ENCODE measurements at places on chromosomes 6 and 20.

DNA sequence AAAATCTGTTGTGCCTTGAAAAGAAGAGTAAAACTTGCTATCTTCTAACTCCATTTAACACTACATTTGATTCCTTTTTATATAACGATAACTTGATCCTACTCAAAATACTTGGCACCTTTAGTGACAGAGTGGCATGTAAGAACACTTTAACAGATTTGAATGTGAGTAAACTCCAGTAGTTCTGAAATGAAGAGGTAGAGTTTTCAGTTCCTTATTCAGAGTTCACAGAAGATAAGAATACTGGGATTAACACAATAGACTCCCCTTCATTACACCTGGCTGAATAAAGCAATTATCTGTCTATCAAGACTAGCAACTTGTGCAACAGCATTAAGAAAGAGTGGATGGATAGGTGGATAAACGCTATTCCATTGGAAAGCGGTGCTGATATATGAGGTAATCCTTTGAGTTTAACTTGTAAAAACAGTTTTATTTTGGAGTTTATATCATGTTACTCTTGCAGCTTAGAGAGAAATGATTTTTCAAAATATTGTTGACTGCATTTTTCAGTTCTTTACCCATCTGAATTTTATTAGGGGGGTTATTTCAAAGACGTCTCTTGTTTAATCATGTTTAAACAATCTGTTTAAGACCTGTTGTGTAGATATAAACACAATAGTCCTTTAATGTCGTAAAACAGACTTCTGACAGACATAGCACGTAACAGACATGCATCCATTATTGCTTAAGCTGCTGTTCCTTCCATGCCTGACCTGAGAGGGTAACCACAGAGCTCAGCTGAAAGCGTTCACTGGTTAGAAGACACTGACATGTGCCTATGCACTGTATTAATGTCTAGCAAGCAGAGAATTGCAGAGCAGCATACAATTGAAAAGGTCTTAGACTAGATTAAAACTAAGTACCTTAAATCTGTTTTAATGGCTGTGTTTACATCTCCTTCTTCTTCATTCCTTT is 102.4 kb upstream of the SUPT3H start:
- DNase-seq: no peak

- DNase-seq: no peak
Measured at GRCh38 chr20:37504404-37505096, 16.5 kb upstream of the NNAT start.

- DNase-seq: no peak
Measured at GRCh38 chr6:604579-604978, 52.3 kb downstream of the HUS1B start.

GRCh38 chr6:84348801-84349200 is 121.4 kb upstream of the CEP162 start:
- no peak for DNase-seq

- DNase-seq: no peak
Measured at GRCh38 chr6:68069921-68070710, 565.0 kb upstream of the ADGRB3 start.

GRCh38 chr6:105492706-105493673 is 90.1 kb upstream of the PREP start:
- no peak for DNase-seq

DNA sequence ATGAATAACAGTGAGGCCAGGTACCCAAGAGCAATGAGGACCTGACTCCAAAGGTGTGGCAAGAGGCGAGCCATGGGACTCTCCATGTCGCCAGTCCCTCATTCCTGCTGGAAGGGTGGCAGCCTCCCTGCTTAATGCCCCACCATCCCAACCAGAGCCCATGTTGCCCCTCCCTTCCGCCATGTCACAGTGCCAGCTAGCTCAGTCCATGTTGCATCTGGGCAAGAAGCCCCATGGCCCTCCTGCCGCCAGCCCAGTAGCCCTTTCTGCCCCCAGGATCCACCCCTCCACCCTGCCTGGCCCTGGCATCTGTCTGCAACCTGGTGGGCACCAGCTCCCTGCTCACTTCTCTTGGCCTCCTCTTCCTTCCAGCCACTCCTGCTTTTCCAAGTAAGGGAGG is 6.0 kb upstream of the CPNE5 start:
- no peak for DNase-seq

DNA sequence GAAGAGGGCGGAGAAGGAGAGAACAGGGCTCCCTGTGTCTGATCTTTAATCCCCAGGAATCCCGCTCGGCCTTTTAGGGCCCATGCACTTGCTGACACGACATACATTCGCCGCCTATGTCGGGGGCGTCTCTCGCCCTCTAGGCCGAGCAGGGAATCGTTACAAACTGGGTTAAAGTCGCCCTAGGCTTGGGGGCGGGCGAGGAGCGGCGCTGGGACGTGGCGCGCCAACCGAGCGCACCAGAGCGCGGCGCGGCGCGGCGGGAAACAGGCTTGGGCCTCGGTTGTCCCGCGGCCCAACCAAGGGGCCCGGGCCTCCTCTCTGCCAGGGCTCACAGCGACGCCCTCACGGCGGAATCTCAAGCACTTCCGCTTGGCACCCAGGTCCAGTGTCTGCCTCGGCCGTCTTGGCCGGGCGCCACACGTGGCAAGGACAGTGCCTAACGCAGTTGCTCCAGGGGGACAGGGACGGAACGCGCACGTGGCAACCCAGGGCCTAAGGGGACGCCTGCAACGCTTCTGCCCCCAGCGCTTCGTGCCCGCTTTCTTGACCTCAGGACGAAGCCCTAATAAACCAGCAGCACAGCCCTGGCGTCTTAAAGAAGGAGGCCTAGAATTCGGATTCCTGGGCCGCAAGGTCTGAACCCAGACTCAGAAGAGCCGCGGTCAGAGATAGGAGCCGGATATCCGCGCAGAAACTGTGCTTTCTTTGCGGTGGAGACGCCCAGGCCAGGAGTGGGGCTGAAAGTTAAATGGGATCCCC is 71.5 kb downstream of the NCR2 start:
- DNase-seq: no peak

DNA sequence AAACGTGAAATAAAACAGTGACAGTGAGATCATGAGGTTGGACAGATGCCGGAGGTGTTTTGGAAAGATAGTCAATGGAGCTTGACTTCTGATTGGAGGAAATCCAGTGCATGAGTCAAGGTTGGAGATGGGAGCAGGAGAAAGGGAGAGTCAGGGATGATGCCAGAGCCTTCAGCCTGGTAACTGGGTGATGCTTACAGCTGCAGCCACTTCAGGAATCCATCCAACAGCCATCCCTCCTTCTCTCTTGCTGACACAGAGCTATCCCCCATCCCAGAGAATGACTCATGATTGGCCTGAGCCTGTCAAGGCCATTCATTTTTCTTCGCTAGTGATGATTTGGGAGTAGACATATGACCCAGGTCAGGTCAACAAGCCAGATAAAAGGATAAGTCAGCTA is 112.8 kb downstream of the SAMD5 start:
- DNase-seq: no peak

DNA sequence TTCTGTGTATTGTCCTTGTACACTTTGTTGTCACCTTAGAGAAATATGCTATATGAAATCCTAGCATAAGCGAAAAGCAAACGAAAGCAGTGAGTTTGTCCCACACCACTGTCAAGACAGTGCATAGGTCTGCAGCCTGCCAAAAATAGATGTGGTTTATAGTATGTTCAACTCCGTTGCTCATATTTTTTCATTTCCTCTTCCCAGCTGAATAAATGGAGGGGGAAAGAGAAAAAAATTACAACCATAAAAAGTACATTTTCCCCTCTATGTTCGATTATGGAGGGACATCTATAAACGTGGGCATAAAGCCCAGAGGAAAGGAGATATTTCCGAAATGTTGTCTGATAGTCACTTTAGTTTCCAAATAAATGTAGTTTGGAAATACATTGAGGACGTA is 25.8 kb downstream of the PRL start:
- no peak for DNase-seq

DNA sequence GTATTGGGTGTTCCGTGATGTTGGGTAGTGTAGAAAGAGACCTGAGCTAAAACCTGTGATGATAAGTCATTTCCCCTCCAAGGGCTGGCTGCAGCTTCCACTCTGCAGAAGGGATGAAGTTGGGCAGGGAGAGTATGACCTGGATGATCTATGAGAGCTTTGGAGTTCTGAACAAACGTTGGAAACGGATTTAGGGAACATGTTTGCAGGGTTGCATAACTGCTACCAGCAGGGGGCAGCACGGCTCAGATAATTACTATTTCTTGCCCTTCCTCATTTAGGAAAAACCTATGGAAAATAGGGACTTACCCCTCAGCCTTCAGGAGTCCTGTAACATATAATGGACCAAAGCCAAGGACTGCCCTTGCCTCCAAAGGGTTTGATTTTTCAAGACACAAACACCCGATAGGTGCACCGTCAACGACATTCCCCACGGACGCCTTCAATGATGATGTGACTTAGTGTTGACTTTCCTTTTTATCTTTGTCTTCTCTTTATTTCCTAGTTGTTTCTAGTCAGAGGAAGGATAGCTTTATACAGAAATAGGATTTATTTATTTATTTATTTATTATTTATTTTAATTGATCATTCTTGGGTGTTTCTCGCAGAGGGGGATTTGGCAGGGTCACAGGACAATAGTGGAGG is 164.9 kb upstream of the SASH1 start:
- DNase-seq: peak; percentile 22

DNA sequence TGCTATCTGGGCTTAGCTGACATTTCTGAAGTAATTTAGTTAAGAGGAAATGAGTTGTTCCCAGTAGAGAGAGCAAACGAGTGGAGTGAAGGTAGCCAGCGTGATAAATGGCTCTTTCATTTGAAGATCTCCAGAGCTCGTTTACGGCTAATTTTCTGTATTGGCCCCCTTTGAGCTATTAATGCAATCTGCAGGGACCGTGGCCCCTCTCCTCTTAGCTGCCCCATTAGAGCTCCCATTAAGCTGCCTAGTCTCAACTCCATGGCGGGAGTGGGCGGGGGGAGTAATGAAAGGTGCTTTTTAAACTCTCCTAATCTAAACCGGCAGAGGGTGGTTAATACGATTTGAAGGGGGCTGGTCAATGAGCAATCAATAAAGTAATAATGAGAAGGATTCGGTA is 12.5 kb downstream of the TFAP2B start:
- DNase-seq: no peak

- no peak for DNase-seq
Measured at GRCh38 chr6:43937236-43938177, 167.5 kb downstream of the VEGFA start.

DNA sequence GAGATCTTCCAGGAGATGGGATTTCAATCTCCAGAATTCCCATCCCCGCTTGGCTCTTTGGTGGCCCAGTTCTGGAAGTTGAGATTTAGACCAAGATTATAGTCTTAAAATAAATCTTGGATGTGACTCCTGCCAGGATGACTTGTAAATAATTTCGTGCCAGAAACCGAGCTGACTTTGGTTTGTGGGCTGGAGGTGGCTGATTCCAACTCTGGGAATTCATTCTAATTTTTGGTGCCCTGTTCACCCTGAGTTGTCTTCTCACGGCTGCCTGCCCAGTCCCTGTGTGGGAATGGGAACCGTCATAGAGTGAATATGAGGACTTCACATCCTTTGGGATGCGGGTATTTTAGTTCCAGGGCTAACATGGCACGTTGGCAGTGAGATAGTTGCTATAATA is 64.8 kb downstream of the JARID2 start:
- DNase-seq: no peak

- DNase-seq: no peak
Measured at GRCh38 chr20:9117548-9117947, 48.7 kb downstream of the PLCB4 start.

DNA sequence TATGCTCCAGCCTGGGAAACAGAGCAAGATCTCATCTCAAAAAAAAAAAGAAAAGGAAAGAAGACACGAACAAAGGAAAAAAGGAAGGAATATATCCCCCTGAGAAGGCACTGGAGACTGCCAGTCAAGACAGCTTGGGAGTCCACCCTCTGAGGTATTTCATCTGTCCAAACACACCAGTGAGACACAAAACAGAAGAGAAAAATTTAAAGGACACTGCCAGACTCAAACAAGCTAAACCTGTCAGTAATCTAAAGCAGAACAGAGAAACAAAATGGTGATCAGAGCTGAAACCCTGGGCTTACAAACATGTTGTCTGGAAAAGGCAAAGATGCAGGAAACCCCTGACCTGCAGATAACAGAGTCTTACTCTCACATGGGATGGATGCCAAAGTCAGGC is 114.9 kb downstream of the DCDC2 start:
- no peak for DNase-seq

DNA sequence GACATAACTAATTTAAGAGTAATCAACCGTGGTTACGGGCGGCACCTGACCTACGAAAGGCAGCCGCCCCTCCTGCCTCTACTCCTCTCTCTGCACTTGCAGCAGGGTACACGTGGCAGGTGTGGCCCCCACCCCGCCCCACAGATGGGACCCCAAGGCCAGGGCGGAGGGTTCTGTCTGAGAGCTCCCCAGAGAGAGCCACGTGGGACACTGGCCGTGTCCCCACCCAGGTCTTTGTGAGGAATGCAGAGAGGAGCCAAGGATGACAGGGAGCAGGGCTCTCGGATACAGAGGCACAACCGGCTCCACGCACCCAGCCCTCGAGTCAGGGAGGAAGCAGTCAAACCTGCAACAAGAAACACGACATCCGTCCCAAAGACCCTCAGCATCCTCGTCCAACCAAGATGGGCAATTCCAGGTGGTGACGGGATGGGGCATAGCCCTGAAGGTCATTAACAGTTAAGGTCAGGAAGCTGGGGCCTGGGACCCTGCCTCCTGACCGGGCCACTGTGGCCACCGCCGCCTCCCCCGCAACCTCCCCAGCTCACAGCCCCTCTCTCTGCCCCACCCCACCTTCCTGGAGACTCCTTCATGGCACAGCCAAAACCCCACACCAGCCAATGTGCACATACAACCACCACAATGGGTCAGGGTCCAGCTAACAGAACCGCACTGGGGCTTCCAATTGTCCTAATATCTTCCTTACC is 47.1 kb downstream of the TAF4 start:
- DNase-seq: no peak

DNA sequence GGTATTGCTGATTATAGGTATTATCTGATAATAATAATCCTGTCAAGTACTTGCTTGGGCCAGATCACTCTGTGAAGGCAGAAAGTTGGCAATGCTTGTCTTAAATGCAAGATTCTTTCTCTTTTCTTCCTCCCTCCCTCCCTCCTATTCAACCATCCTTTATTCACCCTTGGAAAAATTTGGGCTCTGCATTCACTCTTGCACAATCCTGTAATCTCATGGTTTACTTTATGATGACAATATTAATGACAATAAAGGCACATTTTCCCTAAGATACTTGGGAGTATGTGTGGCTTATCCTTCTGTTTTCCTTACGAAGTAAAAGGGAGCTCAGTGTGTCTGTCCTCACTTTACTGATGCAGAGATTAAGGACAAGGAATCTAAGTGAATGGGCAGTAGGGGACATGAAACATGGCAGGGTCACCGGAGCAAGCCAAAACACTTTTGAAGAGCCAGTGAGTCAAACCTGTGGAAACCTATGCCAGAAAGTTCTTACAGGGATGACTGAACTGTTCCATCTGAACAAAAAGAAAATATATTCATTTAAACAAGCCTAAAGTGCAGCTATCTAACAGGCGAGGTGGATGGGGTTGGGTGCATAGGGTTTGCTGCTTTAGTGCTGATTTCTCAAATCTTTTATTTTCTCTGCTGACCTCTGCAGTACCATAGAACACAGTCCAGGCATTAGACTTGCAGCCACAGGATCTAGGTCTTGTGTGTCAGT is 14.6 kb upstream of the RIPOR2 start:
- DNase-seq: no peak

GRCh38 chr6:118748311-118749062 is 97.1 kb upstream of the CEP85L start:
- no peak for DNase-seq

Measured in stimulated activated CD4-positive, alpha-beta T cell treated with anti-CD3 and anti-CD28 coated beads, Interleukin-4, amount 100 ng/mL, for 48 hours (primary cell).